GM10248 (cell line): ENCODE measurements at places on chromosomes 16 and 17.

- no peak for DNase-seq
Observed at GRCh38 chr16:56961851-56962281, at the start of gene CETP. TSS of gene CETP (plus strand) at chr16:56961950. CDS start at chr16:56961980, 30 bp downstream.

DNA sequence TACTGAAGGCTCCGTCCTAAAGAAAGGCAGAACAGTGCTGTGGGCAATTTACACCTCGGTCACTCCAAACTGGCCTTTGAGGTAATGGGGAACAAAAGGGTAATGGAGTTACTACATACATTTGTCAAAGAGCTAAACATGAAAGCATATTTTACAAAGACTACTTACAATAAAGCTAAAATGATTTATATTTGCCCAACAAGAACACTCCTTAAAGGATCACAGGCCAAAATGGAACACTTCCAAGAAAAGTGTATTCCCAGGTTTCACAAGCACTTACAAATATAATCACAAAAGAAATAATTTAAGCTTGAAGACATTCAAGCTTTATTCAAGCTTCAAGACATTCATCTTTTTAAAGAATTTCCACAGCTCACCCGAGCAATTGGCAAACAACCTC is 29.3 kb downstream of the C17orf67 start:
- DNase-seq = no peak

- no peak for DNase-seq
Observed at GRCh38 chr16:84155771-84156170, 10.7 kb downstream of the DNAAF1 start.

DNA sequence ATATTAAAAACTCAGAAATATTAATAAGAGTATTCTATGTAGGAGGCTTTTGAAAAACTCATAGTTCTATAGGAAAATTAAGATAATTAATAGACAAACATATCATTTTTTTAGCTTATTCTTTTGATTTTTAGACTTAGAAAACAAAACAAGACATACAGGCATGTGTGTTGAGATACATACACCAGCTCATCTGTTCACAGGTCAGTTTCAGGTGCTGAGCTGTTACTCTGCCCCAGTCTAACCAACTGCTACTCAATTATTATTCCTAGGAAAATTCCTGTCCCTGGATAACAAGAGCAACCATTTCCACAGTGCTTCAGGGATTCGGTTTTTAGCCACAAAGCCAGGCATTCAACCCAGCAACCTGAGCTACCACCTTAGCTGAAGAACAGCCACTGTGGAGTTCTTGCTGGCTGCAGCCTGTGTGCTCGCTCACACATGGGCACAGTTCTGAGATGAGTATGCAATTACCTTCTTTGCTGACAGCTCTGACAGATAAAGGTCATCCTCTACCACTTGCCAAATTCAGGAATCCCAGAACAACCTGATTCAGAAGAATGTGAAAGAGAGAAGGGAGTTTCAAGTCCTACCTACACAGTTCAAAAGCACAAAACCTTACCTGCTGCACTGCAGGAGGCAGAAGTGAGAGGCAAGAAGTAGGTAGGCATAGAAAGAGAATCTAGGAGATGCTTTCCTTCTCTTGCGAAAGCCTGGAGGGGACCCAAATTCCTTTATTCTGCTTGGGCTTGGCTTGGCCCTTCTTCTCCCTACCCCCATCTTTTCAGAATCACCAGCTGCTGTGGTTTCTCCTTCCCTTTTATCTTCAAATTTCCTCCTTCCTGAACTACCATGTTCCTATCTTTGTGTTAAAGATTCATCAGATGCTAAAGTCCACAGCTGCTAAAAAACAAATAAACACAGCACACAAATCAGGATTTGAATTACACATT is 62.7 kb downstream of the TEX2 start:
- DNase-seq = peak; percentile 27

DNA sequence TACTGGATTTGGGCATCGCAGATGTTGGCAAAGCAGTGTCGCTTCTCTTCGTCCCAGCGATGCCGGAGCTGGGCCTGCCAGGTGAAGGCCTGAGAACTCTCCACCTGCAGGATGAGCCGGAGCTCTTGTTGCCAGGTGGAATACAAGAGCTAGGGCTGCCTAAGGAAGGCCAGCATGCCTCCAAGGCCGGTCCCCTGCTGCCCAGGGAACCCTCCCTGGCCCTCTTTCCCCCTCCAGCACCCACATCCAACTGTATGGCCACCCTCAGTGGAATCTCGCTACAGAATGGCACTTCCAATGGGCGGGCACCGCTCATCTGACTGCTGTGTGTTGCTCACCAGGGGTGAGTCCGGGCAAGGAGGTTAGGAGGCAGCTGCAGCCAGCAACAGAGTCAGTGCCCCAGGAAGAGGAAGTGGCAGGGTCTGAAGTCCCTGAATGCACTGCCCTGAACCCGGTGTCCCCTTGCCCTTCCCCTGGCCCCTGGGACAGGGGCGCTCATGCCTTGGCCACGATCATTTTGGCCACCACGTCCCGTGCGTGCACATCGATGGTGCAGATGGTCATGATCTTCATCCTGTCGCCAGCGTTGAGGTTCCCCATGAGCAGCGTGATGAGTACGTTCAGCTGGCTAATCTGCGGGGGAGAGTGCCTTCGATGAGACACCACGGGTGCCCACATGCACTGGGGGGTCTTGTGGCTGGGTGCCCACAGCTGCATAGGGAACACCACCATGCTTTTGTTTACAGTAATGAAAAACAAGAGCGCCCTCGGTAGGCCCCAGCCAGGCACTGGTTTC is 75.8 kb downstream of the DNAH17 start:
- no peak for DNase-seq

DNA sequence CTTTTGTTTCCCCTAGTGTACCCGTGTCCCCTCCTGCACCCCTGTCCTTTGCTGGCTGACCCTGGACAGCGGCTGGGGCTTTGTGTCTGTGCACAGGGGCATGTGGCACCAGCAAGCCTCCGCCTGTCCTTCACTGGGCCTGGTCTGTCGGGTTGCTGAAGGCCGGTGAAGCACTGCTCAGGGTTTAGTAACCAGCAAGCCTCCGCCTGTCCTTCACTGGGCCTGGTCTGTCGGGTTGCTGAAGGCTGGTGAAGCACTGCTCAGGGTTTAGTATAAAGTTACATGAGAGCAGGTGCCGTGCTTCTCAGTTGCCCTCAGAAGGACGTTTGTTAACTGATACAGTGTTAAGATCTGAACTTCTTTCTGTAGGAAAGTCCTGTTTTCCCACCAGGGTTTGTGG is 33.8 kb downstream of the DEF8 start:
- DNase-seq = no peak

- DNase-seq = no peak
Observed at GRCh38 chr17:44906010-44906646, 6.9 kb upstream of the EFTUD2 start.

DNA sequence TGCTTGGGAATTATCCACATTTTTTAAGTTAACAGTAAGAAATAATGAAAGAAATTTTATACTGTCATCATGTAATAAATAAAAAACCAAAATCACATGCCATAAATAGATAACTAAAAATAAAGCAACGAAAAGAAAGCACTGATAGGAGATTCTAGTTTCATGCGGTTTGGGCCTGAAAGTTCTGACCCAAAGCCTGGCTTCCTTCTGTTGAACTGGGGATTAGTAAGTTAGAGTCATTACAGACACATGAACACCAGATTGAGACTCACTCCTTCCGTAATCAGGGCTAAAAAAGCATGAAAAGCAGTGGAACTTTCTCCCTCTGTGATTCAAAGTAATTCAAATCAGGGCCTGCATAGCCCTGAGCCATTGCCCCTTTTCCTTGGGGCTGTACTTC is 13.2 kb upstream of the SLC6A2 start:
- no peak for DNase-seq

- DNase-seq = no peak
Observed at GRCh38 chr16:83813823-83814658, 6.3 kb downstream of the HSBP1 start.

- no peak for DNase-seq
Observed at GRCh38 chr16:81371106-81371505, 56.3 kb downstream of the GAN start.

DNA sequence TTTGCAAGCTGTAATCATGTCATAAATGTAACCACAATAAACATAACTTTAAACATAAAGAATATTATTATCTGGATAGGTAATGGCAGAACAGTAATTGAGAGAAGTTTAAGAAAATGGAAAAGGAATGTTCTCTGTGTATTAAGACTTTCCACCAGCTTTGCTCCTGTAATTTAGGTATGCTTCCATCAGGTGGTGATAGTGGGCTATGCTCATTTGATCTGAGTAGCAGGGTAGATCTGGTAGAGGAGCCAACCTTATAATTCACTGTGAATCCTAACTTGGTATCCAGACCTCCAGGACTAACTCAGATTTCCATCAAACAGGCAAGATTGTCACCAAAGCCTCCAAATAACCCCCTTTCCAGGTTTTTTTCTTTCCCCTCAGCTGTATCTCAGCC is 137.9 kb upstream of the ZKSCAN2 start:
- DNase-seq = no peak

DNA sequence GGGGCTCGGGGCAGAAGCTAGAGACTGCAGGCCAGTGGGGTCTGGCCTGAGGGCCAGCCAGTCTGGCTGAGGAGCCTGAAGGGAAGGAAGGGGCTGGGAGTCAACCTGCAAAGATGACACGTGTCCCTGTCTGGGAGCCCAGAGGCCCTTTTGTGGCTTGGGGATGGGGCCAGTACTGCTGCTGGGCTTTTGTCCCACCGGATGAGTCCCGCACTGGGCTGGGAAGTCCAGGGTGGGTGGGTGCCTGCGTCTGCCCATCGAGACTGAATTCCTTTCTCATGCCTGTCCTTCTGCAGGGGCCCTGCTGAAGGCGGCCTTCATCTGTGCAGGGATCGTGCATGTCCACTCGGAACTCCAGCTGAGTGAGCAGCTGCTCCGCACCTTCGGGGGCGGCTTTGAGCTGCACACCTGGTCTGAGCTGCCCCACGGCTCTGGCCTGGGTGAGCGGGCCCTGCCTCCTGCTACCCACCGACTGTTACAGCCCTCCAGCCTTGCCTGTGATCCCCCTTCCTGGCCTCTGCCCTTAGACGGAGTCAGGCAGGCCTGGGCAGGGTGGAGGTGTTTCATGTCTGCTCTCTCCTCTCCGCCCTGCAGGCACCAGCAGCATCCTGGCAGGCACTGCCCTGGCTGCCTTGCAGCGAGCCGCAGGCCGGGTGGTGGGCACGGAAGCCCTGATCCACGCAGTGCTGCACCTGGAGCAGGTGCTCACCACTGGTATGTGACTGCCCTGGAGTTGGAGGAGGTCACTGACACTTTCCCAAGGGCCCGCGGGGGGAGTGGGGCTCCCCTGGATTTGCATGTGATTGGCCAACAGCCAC is 20.9 kb downstream of the FCSK start:
- DNase-seq = no peak

DNA sequence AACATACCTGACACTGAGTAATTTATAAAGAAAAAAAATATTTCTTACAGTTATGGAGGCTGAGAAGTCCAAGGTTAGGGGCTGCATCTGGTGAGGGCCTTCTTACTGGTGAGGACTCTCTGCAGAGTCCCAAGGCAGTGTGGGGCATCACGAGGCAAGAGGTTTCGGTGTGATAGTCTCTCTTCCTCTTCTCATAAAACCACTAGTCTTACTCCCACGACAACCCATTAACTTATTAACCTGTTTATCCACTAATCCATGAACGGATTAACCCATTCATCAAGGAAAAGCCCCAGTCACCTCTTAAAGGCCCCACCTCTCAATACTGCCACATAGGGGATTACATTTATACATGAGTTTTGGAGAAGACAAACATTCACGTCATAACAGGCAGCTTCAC is 20.1 kb downstream of the CIITA start:
- DNase-seq = no peak

- DNase-seq = no peak
Observed at GRCh38 chr17:75503976-75504346, 11.4 kb downstream of the CASKIN2 start.

- no peak for DNase-seq
Observed at GRCh38 chr16:27781981-27782880, 232.3 kb downstream of the KATNIP start.

DNA sequence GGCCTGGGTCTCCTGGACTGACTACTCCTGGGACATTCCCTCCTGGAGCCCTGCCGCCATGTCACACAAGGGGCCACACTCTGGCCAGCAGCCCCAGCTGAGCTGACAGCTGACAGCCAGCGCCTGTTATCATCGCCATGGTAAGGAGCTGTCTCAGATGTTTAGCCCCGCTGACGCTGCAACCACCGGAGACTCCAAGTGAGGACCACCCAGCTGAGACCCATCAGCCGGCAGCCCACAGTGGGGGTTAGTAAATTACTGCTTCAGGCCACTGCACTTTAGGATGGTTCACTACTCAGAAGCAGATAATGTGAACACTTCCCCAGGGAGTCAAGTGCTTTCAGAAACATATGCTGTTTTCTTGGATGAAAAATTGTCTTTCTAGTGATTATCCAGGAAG is 14.6 kb upstream of the SPHK1 start:
- no peak for DNase-seq

- no peak for DNase-seq
Observed at GRCh38 chr17:19299214-19299747, 62.1 kb downstream of the EPN2 start.

GRCh38 chr17:28473542-28473941 is at the start of gene SLC13A2:
TSS of gene SLC13A2 (plus strand) at chr17:28473644. CDS start at chr17:28473713, 69 bp downstream.
- DNase-seq = no peak

DNA sequence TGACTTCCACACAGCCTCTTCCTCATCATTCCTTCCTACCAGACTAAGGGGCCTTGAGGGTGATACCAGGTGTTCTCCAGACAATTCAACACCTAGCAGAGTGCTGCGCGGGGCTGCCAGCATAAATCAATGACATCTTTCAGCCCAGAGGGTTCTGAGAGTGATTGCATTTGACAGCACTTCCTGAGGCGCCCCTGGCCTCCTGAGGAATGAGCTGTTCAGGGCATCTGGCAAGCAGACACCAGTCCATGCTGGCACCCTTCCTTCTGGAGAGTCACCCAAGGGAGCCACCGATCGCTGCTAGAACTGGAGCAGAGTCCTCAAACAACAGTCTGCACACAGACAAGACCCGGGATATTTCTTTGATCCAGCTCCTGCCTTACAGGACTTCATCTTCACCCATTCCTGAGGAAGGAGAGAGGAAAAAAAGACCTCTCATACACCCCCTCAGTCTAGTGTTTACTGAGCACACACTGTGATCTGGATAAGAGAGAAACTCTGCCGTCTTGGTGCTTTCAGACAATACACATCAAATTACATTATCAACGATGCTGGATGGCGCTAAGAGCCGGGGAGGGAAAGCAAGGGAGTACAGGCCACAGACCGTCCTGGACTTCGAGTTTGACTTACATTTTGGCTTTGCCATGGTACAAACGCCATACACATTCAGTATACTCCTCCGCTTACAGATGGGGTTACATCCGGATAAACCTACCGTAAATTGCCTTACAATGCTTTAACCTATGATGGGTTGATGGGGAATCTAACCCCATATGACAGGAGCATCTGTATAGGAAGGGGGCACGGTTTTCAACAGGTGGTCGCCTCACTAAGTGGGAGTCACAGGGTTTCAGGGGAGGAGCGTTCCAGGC is 23.0 kb downstream of the NPTX1 start:
- DNase-seq = no peak

GRCh38 chr17:72134608-72135394 is 14.0 kb downstream of the SOX9 start:
- no peak for DNase-seq

GRCh38 chr16:2816751-2817339 is at the start of gene PRSS21:
TSS of gene PRSS21 (plus strand) at chr16:2817237. CDS start at chr16:2817269, 32 bp downstream.
- no peak for DNase-seq
